ENCODE measurements at places on chromosomes 1 and 21.
A peak's percentile ranks its signal among the peaks of the same experiment; 100 is the strongest.

GRCh38 chr1:33488624-33489023 lies 16.2 kb downstream of the ZSCAN20 start:
- DNase-seq = no peak

DNA sequence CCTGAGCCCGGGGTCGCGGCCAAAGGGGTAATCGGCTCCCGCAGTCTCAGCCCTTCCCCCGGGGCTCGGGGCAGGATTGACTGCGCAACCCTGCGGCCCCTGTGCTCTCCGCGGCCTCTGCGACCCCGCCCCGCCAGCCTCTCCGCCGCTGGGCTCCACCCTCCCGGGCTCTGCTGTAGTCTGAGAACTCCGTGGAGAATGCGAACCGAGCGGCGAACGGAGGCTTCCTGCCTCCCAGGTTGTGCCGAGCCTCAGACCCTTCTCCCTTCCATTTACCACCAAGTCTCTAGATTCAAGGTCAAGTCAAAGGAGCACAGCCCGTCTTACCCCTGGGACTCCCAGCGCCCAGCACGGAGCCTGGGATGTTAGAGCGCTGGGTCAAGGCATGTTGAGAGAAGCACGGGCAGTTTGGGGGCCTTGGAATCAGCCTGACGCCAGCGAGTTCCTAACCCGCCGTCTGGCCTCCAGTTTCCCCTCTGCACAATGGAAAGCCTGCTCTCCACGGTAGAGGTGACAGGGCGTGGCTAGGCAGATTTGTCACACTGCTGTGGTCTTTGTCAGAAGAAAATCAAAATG lies 3.0 kb downstream of the ATP2B4 start:
- peak; percentile 80 for DNase-seq

- peak; percentile 88 for DNase-seq
These were observed 17.5 kb downstream of the RD3 start for GRCh38 chr1:211474451-211474850.

- peak; percentile 23 for DNase-seq
These were observed 55.3 kb upstream of the DSCAM start for GRCh38 chr21:40902299-40902698.

DNA sequence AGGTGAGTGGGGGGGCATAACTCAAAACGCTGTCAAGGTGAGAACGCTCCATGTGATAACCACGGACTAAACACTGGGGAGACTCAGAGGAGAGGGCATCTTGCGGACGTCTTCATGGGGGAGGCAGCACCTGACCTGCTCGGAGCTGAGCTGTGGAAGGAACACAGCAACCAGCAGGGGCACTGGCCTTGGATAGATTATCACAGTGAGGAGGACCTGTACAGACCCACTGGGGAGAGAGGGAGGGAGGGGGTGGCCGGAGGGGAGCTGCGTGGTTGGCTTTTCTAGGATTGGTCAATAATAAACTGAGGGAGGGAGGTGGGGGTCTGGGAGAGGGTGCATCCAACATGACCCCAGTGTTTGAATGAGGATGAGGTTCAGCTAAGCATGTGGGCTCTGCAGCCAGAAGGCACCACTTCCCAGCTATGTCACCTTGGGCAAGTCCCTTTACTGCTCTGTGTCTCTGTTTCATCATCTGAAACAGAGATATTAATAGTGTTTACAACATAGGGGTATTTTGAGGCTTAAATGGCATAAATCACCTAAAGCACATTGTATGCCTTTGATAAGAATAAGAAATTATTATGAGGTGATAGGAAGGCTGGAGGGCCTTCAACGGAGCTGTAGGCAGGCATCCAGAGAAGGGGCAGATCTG lies 123.3 kb downstream of the GRIK3 start:
- DNase-seq = no peak

DNA sequence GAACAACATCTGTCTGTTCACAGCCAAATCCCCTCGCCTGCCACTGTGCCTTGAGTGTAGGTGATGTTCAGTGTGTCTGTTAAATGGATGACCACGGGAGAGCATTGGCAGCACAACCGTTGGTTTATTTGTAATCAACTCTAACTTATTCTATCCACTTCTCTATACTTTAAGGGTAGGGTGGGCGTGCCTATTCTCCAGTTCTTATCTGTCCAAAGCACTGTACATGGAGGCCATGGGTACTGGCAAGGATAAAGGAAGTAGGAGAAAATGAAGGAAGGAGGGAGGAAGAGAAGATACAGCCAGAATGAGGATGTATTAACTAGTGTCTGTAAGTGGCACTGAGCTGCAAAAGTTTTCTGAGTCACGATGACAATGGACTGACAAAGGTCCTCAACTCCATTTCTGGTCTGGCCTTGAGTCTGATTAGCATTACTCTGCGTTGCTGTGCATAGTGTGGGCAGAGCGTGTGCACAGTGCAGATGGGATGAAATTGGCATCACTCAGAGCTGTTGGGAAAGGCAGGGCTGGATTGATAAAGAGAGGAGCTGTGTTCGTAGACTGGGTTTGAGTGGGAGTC lies 7.1 kb downstream of the RHOU start:
- DNase-seq = no peak

Data from muscle of leg (tissue), 16 donors.